Epithelial cell of proximal tubule (primary cell): ENCODE measurements at places on chromosomes 5 and 9. TPM values are rescaled to one million over a fixed set of nuclear protein-coding genes. Genes with fewer than 3 reads are reported as not detected.

- DNase-seq = peak; percentile 69
These were observed 95.8 kb upstream of the ANKRD55 start for GRCh38 chr5:56328753-56329560.

PDE6A gene
- total RNA-seq = not detected in 2 replicates

DNA sequence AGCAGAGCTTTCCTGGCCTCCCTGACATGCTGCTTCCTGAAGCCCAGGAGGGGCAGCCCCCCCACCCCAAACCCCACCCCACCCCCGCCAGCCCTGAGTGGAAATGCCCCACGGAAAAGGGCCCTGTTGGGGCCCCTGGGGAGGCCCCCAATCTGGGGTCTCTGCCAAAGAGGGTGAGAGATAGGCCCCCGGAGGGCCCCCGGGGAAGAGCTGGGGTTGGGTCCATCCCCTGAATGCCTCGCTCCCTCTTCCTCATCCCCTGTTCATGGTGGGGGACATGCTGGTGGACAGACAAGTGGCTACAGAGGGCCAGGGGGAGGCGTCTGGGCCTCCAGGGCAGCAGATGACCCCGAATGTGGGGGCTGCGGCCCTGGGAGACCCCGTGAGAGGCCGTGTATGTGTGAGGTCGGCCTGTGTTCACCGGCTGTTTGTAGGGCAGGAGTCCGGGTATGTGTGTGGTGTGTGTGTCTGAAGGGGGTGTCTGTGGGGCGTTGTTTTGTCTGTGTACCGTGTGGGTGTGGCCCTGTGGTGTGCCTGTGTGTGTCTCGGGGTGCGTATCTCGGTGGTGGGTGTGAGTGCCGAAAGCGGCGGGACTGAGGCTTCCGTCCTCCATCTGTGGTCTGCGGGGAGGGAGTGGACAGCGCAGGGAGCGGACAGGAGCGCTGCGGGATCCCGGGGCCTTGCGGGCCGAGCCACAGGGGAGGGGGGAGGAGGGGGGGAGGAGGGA is 11.3 kb downstream of the C9orf50 start:
- no peak for DNase-seq

- DNase-seq = no peak
These were observed 55.3 kb upstream of the EGFL7 start for GRCh38 chr9:136607334-136607919.

DNA sequence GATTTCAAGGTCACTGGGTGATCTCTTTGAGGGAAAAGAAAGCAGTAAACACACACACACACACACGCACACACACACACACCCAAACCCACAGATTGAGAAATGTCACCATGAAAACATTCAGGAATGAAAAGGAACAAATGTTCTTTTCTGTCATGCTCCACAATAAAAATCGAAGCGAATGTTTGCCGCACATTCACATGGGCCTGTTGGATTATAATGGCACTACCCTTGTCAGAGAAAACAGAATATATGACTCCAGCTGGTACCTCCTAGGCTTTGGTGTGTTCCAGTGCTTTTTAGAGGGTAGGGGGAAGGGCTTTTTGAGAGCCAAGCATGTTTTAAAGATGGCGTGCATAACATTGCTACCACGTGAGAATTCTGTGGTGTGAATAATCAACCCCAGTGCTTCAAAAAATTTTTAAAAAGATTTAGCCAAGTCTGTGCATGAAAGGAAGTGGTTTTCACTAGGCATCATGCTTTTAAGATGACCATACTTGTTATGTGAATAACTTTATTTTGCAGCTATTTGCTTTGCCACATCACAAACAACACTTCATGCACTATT is 120.8 kb upstream of the ZNF608 start:
- no peak for DNase-seq

DPYSL3 gene
- total RNA-seq = 38.3 and 76.0 TPM in 2 replicates

DNA sequence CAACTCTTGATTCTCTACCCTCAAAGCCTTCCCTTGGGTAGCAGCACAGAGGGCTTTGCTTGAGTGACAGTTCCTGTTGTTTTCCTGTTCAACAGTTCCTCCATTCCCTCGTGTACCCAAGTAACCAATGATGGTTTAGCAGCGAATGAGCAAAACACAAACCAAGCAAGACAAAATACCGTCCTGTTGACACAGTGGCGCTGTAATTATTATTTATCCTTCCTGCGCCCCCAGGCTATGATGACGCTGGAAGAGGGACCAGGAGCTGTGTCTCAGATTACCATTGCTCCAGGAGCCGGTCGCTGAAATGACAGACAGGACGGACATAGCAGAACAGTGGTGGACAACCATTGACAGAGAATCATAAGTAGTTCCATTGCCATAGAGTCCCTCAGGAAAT is 154.8 kb downstream of the GADD45G start:
- DNase-seq = no peak

C7 gene
- total RNA-seq = not detected in 2 replicates

DNA sequence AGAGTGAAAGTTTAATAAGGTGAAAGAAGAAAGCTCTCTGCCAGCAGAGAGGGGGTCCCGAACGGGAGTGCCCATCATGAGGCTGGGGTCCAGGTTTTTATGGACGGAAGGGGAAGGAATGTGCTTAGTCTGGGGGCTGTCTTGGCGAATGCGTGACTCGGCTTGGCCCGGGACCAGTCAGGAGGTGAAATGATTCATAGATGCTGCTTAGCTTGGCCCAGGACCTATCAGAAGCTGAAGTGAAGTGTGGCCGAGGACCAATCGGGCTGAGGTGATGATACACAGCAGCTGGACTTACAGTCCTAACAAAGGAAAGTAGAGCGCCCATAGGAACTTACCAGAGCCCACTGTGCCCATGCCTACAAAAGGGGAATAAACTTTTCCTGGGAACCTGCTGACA is 3.9 kb upstream of the FKTN start:
- DNase-seq = no peak

GRCh38 chr5:154058055-154059038 is 19.6 kb downstream of the MFAP3 start:
- no peak for DNase-seq

DNA sequence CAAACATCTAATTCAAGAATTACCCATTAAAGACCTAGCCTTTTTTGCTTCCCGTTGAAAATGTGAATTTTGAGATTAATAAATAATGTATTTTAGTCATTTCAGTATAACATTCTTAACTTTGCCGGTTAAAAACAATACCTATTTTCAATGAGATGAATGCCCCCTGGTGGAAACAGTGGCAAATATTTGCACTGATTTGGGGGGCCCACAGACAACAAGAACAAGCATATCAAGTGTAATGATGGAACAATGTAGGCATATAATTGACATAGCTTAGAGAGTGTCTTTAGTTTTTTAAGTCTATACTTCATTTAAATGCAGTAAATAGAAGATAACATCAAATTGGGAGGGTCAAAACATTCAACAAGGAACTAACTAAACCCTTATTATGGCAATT is 111.9 kb downstream of the NTRK2 start:
- DNase-seq = no peak

DNA sequence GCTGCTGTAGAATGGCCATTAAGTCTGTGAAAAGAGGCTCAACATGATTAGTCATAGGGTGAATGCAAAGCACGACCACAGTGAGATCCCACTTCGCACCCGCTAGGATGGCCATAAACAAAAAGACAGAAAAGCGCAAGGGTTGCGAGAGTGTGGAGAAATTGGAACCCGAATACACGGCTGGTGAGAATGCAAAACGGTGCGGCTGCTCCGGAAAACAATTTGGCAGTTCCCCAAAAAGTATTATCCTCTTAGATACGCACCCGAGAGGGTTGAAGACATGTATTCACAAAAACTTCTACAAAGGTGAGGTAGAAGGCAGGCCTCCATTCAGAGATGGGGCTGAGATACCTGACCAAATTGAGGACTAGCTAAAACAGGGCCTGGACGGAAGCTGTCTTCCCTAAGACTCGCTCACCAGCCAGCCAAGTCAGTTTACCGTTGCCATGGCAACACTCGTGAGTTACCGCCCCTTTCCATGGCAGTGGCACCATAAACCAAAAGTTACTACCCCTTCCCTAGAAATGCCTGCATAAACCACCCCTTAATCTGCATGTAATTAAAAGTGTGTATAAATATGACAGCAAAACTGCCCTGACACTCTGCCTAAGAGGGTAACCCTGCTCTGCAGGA is 726 bp upstream of the PSMB7 start:
- DNase-seq = no peak

- no peak for DNase-seq
These were observed 56.9 kb downstream of the KIF24 start for GRCh38 chr9:34272101-34272541.

DNA sequence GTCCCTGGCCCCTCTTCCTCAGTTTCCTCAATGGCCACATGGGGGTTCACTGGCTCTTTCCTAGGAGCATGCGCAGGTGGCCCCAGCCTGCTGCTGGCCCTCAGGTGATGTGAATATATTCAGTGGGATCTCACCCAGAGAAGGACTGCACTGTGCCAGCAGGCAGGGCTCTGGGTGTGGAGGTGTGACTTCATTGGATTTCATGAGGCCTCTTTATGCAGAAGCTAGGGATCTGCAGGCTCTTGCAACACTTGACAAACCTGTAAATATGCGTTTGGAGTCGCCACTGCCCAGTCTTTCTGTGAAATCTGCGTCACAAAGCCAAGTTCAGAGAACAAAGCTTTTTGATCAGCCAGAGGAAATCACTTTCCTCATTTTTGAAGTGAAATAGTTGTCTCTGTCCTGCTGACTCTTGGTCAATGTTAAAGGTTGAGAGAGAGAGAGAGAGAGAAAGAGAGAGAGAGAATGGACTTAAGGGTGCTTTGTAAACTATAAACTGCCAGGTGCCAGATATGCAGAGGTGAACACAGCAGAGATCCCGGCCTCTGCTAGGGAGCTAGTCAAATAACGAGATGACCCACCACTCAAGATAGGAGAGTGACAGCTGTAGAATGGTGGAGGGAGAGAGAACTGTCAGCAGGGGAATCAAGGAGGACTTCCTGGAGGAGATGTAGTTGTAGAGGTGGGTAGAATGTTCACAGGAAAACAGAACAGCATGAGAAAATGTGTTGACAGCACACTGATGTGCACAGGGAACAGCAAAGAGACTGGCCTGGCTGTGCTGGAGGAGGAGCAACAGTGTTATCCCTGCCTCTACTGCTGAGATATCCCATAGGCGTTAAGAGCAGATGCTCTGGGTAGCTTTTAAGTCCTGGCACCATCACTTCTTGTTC is 167.0 kb upstream of the ZNF618 start:
- no peak for DNase-seq

- no peak for DNase-seq
These were observed 36.7 kb upstream of the TIFAB start for GRCh38 chr5:135488727-135489465.

GRCh38 chr5:163760498-163760897 is 255.1 kb downstream of the MAT2B start:
- no peak for DNase-seq

DNA sequence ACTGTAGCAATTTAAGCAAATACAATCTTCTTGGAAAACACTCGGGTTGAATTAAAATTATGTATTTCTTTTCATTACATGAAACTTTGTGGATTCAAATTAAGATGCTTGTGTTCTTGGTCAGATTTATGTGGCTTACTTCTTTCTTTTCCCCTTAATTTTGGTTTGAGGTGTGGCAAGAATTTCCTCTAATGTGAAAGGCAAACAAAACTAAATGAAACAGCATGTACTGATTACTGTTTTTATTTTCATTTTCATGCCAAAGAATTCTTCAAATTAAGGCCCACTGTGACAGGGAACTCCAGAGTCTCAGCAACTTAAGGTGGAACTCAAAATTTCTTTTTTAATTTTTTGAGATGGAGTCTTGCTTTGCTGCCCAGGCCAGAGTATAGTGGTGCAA is at the start of gene OMD:
TSS of gene OMD (minus strand) at position 132 of the 400 bp plus-strand sequence. CDS start 6,913 bp downstream, outside the sequence.
- no peak for DNase-seq

DNA sequence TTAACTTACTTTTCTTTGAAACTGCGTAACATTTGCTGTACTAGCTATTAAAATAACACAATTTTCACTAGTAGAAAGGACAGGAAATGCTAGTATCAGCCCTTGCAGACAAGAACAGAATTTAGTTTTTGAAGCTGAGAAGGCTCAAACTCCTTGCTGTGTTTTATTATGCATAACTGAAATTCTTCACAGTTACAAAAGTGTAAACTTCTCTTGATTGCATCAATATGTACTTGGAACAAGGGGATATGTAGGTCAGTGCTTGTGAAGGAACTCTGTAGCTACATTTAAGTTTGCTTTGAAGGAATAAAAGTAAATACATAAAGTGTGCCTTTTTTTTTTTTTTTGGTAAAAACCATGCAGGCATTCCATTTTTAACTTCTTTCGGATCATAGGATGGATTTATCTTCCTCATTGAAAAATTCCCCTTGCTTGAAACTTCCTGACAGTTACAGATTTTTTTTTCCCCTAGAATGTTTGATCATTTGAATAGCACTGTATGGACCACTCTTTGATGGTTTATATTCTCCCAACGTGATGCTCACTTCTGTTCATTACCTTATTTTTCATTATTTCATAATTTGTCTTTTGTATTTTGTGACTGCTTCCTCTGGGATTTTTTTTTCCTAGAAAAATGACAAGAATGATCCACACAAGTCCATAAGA is 94.9 kb upstream of the DAB2 start:
- DNase-seq = no peak

C8G gene
- not detected in 2 replicates for total RNA-seq

DNA sequence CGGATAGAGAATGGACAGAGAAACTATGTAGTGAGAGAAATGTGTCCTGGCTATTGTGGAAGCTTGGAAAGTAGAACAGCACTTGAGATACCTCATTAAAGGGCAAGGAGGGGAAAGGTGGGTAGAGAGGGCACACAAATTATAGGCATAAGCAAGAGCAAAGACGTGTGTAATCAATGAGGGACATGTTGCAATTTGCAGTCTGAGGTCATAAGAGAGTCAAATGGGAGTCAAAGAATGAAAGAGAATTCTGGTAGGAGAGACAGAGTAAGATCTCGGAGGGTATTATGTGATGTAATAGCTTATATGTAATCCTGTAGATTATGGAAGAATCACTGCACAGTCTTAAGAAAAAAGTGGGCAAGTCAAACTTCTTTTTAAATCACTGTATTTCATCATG is 312.0 kb upstream of the RGMB start:
- no peak for DNase-seq

CERCAM gene
- total RNA-seq = 49.1 and 55.7 TPM in 2 replicates

MSX2 gene
- total RNA-seq = 1.1 and 3.7 TPM in 2 replicates

DNA sequence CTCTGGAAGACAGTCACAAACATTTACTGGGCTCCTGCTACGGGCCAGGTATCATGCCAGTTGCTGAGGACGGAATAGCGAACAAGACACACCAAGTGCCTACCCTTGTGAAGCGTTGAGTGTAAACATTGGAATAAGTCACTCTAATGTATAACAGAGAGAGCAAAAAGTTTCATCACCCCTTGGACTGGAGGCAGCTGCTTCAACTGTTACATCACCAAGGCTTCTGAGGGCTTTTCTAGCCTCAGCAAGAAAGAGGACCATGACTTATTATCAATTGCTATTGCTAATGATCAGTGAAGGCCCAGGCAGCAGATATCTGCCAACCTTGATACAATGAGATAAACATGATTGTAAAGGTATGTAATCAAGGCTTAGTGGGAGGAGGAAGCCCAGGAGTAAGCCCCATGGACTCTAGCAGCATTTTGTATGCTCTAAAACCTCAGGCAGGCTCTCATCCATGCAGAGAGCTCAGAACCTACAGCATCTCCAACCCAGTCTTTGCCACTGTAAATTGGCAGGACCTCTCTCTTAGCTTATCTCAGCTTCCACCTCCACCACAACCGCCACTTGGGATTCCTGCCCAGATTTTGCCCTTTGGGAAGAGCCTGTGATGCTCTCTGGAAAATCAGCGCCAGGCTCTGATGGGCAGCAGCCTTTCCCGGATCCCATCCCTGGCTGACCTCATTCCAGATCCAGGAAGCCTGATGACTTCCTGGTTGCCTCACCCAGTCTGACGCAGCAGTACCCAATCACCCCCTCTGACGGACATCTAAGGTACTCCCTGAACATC is 54.5 kb downstream of the ADAM19 start:
- no peak for DNase-seq

GLRA1 gene
- not detected in 2 replicates for total RNA-seq

- peak; percentile 84 for DNase-seq
These were observed 269.8 kb downstream of the SYK start for GRCh38 chr9:91071184-91071990.
